Activated CD8-positive, alpha-beta T cell treated with anti-CD3 and anti-CD28 coated beads for 36 hours (primary cell): ENCODE measurements at places on chromosomes 13 and 19.

- peak; percentile 58 for DNase-seq
These were observed 2.0 kb downstream of the LRRC4B start for GRCh38 chr19:50565984-50566903.

DNA sequence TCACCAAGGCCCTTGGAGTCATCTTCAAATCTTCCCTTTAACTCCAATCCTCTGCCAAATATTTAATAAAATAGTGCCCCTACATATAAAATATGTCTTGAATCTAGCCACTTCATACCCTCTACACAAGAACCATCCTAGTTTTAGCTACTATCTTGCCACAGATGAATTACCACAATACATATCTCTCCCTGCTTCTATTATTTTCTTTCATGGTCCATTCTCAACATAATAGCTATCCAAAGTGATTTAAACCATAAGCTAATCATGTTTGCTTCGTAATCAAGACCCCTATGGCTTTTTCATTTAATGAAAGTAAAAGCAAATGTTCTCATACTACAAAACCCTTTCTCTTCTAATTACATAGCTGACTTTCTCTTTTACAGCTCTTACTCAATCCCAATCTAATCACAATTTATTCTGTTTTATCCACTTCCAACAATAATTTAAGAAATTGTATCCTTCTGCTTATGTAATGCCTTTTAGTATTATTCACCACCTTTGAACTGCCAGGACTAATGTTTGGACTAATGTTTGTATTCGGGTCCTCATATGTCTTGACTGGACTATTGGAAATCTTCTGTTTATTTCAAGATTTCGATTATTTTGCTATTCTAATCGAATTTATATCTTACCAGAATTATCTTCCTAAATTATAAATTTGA, 412.0 kb downstream of the SLITRK1 start:
- no peak for DNase-seq

DNA sequence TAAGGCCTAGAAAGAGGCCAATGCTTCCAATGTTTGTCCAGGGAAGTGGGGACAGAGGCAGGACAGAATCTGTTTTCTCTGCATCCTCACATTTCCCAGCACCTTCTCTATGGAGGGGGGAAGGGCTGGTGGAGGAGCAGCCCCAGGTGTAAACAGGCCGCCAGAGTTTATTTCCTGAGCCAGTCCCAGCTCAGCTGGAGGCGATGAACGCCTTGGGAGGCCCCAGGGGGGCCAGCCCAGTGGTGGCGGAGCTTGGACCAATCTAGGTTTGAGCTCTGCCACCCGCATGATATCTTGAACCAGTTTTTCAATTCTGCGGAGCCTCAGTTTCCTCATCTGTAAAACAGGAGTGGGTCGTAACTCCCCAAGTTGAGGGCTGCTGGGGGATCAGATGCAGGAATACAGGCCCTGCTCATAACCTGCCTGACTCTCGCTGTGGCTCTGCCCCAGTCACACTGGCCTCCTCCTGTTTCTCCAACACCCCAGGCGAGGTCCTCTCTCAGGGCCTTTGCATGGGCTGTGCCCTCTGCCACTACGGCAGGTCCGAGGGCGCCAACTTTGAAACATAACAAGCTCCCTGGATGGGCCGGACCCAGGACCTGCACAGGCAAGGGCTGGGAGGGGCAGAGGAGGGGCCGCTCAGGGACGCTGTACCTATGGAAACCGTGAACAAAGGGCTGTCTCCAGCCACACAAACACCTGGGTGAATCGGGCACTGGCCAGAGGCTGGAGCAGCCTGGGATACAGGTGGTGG, 1.1 kb downstream of the TNFAIP8L1 start:
- DNase-seq, result no peak

DNA sequence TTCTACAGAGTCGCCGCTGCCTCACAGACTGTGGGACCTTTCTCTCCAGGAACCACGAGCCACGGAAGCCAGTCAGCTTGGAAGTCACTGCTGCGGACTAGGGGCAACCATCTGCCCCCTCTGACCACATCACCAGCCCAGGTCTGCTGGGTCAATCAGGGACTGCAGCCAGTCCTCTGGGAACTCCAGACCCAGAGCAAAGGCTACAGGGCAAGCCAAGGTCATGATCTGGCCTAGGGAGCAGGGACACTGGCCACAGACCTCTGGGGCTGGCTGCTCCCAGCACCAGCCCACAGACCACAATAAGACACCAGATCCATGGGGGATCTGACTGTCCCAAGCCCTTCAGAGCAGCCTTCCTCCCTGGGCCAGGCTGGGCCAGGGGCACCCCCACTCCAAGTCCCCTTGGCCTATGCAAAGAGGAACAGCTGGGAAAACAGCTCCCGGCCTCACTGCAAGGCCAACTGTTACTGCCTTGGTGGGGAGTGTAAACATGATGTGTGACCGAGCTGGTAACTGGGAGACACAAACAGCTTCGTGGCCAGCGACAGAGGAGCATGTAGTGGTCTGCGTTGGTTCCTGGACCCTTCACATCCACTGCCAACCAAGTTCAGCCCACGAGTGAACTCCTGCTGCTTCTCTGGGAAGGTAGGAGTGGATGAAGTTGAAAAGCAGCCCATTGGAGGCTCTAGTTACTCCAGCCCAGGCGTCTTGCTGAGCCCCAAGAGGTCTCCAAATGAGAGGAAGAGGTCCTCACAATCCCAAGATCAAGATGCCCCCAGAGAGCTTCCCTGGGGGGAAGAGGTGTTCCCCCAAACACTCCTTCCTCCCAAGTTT, 1.5 kb downstream of the AKT2 start:
- no peak for DNase-seq

GRCh38 chr19:17020823-17021222, 5.8 kb downstream of the CPAMD8 start:
- DNase-seq, result no peak

DNA sequence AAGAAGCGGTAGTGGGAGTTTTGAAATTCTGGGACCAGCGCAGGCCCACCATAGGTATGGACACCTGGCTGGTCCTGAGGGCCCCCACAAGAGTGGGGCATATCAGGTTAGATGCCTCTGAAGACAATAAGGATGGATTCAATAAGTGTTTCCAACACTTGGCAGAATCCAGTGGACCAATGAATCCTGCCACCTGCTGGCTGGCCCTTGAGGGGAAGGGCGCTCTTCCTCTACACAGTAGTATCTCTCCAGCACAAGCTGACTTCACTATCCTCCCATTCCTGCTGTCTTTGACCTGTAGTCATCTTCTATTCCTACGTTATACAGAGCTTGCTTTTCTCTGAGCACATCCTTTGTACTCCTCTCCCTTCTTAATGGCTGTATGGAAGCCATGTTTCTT, 199.7 kb upstream of the TSHZ3 start:
- DNase-seq, result no peak

GRCh38 chr19:46426035-46426505, 2.7 kb downstream of the PNMA8C start:
- no peak for DNase-seq

GRCh38 chr19:58356766-58357480, 3.6 kb upstream of the A1BG start:
- DNase-seq, result no peak

GRCh38 chr19:55160986-55161365, 3.4 kb upstream of the TNNI3 start:
- no peak for DNase-seq

DNA sequence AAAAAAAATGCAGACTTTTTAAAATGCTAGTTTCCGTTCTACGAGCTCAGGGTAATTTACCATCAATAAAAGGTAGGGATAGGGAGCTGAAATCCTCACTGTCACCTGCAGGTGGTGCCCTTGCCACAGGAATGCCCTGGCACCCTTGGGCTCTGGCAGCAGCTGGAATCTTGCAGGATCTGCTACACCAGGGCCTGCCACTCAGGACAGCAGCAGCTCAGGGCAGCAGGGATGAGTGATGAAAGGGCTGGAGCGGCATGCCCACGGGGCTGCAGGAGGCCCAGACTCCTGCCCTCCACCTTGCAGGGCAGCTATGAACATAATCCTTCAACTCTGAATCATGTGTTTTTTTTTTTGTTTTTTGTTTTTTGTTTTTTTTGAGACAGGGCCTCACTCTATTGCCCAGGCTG, 54.0 kb downstream of the GNG7 start:
- DNase-seq, result peak; percentile 83

DNA sequence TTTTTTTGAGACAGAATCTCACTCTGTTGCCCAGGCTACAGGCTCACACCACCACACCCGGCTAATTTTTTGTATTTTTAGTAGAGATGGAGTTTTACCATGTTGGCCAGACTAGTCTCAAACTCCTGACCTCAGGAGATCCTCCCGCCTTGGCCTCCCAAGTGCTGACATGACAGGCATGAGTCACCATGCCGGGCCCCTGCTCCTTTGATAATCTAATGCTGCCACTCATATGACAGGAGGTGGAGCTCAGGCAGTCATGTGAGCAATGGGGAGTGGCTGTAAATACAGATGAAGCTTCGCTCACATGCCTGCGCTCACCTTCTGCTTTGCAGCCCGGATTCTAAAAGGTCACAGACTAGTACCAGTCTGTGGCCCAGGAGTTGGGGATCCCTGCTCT, 25.1 kb downstream of the ARHGEF18 start:
- DNase-seq, result peak; percentile 52

DNA sequence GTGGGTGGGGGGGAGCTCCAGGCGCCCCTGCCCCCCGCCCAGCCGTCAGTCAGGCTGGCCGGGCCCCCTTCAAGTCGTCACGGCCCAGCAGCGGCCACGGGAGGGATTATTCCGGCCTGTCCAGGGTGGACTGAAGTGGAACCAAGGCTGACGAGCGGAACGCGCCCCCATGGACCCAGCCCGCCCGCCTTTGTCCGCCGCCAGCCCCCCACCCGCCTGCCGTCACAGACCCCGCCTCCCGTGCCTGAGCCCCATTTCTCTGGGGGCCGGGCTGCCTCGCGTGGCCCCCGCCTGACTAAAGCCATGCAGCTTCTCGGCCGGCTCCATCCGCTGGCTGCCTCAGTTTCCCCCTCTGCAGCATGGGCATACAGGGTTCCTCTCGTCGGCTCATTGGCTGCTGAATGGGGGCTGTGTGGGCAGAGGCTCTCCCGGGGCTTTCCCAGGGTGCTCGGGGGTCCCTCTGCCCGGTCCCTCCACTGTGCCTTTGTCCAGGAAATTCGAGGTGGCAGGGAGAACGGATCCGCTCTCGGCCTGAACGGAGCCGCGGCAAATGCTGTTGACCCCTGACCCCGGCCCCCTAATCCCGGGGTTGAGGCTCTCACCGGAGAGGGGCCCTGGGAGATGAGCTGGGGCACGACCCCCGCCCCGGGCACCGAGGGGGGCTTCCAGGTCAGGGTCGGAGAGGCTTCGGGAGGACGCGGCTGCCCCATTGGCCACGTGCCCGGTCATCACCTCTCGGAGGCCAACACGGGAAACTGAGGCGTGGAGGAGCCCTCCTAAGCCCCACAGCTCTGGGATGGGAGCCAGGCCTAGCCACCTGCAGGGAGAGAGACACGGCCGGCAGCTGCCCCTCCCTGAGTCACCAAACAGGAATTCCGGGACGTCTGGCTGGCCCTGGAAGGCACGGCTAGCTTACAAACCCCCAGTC, 27.4 kb downstream of the EFNA2 start:
- no peak for DNase-seq

- no peak for DNase-seq
These were observed 76.7 kb downstream of the MBNL2 start for GRCh38 chr13:97298816-97299215.

DNA sequence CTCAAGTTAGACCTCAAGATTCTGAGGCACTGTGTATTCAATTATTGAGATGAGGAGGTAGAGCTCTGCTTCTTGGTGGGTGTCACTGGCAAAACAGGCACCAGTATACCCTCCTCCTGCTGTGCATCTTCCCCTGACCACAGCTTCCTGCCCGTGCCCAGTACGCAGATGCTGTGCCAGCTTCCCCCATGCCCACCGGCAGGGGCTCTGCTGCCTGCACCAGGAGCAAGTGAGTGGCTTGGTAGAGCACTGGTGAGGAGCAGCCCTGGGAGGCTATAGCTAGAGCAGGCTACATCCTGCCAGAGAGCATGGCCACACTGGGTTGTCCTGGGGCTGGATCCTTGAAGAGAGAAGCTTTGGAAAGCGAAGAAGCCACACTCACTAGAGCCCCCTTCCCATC, 21.0 kb upstream of the RNF17 start:
- no peak for DNase-seq

DNA sequence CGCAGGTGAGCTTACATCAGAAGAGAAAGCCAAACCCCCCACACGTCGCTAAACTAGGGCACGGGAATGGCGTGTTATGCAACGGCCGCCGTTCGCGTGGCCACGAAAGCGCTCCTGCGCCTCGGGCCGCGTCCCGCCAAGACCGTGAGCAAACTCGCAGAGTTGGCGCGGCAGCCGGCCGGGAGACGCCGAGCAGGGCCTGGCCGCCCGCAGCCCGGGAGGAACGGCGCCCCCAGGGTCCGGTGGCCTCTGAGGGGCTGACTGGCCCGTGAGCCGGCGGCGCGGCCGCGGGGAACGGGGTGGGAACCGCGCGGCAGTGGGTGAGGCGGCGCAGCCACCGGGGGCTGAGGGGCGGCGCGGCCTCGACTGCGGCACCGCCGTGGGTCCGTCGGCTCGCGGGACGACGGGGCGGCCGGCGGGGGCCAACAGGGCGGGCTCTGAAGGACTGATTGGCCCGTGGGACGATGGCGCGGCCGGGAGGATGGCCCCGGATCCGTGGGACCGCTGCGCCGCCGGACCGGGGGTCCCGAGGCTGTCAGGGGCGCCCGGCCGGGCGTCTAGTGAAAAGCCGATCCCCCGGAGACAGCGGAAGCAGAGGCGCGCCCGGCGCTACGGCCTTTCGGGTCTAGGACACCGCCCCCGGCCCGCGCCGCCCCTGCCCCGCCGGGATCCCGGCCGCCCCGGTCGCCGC, 903 bp downstream of the LATS2 start:
- DNase-seq, result no peak

DNA sequence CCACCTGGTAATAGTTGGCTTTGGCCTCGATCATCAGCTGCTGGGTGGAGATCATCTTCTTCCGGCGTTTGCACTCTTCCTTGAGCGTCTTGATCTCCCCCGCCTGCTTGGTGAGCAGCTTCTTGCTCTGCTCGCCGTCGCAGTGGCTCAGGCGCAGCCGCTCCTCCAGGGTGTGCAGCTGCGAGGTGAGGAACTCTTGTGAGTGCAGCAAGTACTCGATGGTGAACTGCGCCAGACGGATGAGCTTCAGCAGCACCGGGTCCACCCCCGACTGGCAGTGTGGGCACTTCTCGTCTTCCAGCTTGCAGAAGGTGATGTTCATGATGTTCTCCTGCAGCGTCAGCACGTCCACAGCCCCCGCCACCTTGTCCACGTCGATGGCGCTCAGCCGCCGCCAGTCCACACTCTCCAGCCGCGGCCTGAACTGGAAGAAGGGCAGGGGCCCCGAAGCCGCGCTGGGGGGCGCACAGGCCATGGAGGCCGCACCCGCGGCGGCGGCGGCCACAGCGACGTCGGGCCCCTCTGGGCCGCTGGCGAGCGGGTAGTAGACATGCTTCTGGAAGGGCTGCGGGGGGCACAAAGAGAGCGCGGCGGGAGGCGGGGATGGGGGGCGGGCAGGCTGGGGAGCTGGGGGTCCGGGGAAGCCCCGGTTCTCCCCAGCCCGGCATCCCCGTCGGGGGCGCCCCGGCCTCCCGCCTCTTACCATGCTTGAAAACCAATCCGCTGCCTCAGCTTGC, 3.0 kb downstream of the DZIP1 start:
- no peak for DNase-seq
